ENCODE measurements at places on chromosomes 1 and 21.

- no peak for DNase-seq
These were observed 16.1 kb downstream of the EPHX4 start for GRCh38 chr1:92045766-92046495.

GRCh38 chr1:236865818-236866155 is 70.7 kb downstream of the MTR start:
- DNase-seq = no peak

DNA sequence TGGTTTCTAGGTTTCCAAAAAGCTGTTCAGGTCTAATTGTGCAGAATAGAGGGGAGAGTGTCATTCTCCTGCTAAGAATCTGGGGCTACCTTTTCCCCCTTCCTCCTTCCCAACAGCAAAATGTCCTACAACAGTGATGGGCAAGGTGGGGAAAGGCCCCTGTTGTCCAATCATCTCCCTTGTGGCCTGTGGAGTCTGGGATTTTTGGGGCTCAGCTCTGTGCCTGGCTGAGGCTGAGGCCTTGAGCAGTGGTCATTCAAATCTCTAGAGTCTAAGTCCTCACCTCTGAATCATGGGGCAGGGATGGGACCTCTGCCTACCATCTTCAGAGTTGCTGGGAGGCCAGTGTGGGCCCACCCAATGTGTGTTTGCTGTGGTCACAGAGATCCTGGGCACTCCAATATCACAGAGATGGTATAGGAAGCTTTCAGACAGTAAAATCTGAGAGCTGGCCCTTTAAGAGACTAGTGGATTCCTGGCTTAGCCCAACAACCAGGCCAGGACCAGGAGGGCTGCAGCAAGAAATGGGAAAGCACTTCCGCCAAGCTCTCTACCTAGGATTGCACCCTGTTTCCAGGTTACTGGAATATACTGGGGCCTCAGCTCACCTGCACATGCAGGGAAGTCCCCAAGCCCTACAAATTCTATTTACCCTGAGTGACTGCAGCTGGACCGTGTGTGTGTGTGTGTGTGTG is 28.5 kb upstream of the TENT5C start:
- no peak for DNase-seq

GRCh38 chr1:26015358-26015757 is 6.2 kb upstream of the EXTL1 start:
- no peak for DNase-seq

- DNase-seq = no peak
These were observed 11.3 kb upstream of the RIPK4 start for GRCh38 chr21:41777951-41778815.

- DNase-seq = no peak
These were observed 50.6 kb upstream of the C1orf146 start for GRCh38 chr1:92167151-92167550.

DNA sequence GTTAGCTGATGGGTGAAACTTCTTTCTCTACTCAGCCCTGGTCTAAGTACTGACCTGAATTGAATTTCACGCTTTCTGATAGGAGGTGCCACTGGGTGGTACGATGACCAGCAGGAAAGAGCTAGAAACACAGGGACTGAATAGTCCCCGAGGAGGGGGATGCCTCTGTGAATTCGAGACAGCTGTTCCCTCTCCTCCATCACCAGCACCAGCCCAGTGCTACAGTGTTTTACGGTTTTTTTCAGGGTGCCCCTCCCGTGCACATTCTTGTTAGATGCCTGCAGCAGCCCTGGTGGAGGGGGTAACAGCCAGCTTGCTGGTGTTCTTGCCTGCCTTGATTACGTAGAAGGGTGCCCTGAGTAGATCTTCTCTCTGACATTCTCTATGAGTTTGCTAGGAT is 7.1 kb downstream of the HUNK start:
- DNase-seq = no peak

GRCh38 chr1:19325368-19325957 is 13.3 kb downstream of the SLC66A1 start:
- DNase-seq = no peak

DNA sequence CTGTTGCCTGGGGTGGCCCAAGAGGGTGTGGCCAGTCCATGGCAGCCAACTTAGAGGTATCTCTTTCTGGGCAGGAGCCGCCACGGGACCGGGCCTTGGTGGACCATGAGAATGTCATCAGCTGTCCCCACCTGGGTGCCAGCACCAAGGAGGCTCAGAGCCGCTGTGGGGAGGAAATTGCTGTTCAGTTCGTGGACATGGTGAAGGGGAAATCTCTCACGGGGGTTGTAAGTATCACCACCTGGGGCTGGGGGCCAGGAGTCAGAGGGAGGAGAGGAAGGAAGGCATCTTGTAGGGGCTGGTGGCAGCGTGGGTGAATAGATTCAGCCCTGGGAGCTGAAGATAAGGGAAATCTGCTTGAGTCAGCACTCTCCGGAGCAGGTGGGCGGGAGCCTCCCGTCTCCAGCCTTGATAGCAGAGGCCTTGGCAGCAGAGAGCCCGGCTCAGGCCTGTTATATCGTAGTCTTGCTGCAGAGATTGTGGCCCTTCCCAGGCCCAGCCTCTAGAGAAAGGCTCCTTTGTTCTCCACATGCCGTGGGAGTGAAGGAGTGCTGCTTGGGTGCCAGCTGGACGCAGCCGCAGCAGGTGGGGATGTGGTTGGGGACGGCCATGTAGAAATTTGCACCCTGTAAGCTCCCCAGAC is 25.4 kb downstream of the PHGDH start:
- DNase-seq = no peak

DNA sequence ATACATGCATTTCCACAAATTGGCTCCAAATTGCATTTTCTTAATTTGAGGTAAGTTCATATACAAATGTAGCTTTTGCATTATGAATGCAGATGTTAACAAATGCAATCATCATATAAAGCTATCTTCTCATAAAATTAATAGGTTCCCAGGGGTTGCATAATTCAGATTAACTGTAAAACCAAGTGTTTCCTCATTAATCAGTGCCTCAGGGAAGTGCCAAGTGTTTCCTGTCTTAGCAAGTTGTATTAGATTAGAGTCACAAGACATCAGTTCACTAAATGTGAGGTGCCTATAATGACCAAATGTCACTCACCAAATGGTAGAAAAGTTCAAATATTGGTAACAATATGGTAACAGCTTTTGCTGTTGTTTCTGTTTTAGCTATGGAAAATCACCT is 140.8 kb downstream of the PTGER3 start:
- DNase-seq = no peak

DNA sequence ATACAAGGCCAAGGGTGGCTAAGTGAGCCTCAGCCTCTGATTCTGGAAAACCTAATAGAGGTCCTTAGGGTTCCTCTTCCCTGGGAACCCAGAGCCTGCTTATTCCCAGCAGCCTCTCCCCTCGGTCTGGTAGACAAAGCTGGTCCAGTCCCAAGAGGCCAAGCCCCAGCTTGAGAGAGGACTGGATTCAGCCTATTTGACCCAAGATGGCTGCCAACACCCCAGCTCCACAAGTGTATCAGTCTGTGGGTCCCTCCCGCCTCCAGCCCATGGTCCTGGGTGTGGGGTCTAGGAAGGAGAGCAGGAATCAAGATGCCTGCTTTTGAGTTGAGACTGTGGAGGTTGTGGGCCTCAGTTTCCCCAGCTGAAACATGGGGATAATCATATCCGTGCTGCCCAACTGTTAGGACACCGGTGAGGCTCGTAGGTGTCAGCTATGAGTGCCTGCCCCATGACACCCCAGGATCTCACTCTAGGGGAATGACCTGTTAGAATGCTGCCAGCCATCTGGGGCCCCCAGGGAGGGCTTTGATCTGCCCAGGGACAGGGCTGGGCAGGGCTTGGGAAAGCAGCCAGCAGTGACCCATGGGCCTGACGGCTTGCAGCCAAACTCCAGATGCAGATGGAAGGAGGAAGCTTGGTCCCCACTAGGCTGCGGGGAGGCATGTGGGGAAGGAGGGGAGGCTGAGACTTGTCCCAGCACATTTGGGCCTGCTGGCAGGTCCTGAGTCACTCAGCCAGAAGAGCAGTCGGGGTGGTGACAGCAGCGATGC is 45.4 kb downstream of the NUAK2 start:
- no peak for DNase-seq

- DNase-seq = no peak
These were observed 10.9 kb upstream of the CD101 start for GRCh38 chr1:116990612-116991151.

DNA sequence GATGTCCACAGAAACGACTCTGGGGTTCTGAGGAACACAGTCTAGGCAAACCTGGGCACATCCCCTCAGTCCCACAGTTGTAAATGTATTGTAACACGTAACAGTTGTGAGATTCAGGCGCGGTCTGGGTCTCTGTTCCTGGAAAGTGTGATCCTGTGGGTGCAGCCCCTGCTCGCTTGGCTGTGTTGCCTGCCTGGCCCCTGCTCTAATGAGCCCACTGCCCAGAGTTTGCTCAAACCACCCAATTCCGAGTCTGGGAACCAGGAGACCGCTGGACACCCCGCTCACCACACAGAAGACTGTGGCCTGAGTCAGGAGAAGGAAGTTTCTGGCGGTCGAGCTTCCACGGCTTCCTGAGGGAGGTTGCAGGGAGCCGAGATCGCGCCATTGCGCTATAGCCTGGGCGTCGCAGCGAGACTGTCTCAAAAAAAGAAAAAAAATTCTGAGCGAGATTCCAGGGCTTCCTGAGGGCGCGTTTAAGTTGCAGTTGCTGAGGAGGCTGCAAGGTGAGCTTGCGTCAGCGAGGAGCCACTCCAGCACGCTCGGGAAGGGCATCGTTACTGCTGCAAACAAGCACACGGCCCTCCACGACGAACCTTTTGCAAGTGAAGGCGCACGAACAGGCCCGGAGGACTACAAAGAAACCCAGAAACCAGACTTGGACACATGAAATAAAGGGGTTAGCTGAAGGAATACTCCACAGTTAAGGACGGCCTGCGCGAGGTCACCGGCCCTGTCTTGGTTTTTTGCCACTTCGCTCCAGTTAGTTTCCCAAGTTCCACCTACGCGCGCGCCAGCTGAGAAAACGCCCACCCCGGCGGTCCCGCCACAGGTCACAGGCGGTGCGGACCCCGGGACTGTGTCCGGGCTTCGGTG is 1.1 kb downstream of the C21orf58 start:
- DNase-seq = no peak

DNA sequence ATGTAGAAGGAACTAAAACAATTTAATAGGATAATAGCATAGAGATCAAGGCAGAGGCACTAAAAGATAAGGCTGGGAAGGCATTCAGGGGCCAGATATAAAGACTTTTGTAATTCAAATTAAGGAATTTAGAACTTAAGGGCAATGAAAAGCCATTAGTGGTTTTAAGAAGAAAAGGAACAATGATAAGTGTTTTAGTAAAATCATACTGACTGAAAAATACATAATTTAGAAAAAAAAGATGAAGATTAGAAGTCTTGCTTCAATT is 14.1 kb upstream of the RGS2 start:
- DNase-seq = no peak

- DNase-seq = no peak
These were observed 139.4 kb downstream of the DHRS3 start for GRCh38 chr1:12478612-12478985.

DNA sequence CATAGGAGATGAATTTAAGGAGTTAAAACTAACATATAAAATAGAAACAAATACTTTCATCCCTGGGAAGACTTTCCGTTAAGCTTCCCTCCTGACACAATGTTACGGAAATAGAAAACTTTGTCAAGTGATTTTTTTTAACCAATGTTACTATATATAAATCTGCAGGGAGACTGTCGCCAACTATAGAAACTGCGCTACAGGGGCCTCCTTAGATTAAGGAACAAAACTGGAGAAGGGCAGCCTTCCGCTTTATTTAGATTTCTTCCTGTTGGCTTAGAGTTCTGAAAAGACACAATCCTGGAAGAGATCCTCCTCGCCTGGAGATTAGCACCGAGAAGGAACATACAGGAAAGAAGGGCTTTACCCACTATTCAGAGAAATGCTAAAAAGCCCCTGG is 1.5 kb downstream of the MGST3 start:
- no peak for DNase-seq

DNA sequence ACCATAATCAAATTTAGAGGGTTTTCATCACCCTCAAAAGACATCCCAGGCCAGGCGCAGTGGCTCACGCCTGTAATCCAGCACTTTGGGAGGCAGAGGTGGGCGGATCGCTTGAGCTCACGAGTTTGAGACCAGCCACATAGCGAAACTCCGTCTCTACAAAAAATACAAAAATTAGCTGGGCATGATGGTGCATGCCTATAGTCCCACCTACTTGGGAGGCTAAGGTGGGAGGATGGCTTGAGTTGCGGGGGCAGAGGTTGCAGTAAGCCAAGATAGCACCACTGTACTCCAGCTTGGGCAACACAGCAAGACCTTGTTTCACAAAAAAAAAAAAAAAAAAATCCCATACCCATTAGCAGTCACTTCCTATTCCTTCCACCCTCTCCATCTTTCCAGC is 33.5 kb upstream of the BATF3 start:
- no peak for DNase-seq

GRCh38 chr1:231241750-231242149 is 738 bp downstream of the GNPAT start:
- no peak for DNase-seq

GRCh38 chr21:35974775-35975174 is 85.6 kb downstream of the SETD4 start:
- DNase-seq = no peak

DNA sequence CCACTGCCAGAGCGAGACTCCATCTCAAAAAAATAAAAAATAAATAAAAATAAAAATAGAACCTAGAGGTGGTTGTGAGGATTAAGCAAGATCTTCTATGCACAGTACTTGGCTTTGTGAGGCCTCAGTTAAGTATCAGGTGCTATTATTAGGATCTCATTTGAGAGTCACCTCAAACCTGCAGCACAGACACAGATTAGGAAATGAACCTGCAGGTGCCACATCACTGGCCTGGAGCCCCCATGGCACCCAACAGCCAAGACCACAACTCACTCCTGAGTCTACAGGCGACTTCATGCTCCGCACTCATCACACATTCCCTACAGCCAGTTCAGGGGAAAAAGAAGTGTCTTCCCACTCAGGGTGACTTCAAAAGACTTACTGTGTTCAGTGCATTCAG is 176.8 kb downstream of the SLC45A1 start:
- DNase-seq = no peak

GRCh38 chr1:236301958-236302335 is 20.2 kb upstream of the ERO1B start:
- DNase-seq = no peak

DNA sequence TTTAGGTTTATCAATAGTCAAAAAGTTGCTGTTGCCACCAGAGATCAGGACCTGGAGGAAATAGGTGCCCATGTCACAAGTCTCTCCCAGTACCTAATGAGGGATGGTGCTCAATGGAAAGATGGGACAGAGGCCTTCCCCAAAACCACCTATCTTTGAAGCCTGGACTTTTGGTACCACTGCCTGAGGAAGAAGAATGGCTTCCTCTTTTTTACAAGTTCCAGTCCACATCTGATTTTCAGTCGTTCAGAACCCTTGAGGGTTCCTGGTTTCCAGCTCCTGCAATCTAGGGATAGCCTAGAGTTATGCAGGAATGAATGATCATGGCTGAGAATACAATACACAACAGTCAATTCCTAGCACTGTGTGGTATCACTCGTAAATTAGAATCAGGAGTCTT is 5.7 kb downstream of the CATSPERE start:
- no peak for DNase-seq

- no peak for DNase-seq
These were observed 85.9 kb upstream of the EDEM3 start for GRCh38 chr1:184840596-184840995.

Measured in stimulated activated CD8-positive, alpha-beta memory T cell treated with anti-CD3 and anti-CD28 coated beads, Interleukin-7, amount 100 ng/mL, for 24 hours (primary cell).